ENCODE measurements at places on chromosomes 1 and 21. TPM values are rescaled to one million over a fixed set of nuclear protein-coding genes. Genes with fewer than 3 reads are reported as not detected.

VCAM1 gene
- polyA plus RNA-seq, result 0.92 TPM

FALEC gene
- not detected for polyA plus RNA-seq

FCRL6 gene
- not detected for polyA plus RNA-seq

ASCL5 gene
- not detected for polyA plus RNA-seq

ITLN2 gene
- not detected for polyA plus RNA-seq

PLA2G2A gene
- polyA plus RNA-seq, result 0.61 TPM

KRTAP21-2 gene
- polyA plus RNA-seq, result not detected

LRP8 gene
- 21.3 TPM for polyA plus RNA-seq

ENAH gene
- 153 TPM for polyA plus RNA-seq

OR2L13 gene
- not detected for polyA plus RNA-seq

SPATA21 gene
- polyA plus RNA-seq, result not detected

GRCh38 chr1:245067257-245067656 lies 87.5 kb upstream of the KIF26B start:
- no peak overlapping the region for H3K4me3 ChIP-seq
- H3K36me3 ChIP-seq, result no peaks in the 10 kb centered on the region
- no peaks in the 10 kb centered on the region for H3K4me1 ChIP-seq
- no peak overlapping the region for H3K27ac ChIP-seq
- peak; percentile 39 for DNase-seq
- no peaks in the 10 kb centered on the region for H3K27me3 ChIP-seq

DNA sequence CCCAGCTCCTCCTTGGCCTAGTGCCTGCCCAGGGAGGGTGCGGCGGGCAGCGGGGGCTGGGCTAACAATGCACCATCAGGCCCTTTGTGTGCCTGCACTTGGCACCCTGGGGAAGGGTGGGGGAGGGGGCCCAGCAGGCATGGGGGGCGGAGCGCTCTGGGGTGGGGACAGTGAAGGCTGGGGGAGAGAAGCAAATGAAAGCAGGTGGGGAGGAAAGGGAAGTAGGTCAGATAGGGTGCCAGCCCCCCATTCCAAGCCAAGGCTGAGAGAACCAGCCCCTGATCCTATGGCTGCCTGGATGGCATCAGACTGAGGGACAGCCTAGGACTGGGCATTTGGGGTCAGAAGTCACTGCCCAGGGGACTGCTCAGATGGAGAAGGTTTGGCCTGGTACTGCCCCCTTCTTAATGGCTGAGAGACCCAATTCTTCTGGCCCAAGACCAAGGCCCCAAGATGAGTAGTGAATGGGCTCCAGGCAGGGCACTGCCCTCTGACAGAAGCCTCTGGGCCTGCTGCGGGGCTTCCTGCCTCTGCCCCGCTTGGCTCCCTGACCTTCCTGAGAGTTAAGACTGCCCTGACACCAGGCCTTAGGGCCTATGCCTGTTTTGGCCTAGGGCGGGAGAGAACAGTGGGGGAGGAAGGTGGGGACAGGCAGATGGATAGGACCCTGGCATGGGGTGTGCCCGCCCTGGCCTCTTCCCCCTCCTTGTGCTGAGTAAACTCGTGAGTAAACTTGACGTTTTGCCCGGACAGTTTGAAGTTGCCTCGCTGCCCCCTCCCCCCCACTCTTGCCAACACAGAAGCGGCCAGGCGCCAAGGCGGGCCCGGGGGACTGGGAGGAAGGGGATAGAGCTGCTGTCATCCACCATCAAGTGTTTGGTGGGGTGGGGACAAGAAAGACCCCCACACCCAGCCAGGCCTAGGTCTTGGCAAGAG lies 2.7 kb downstream of the ZBTB7B start:
- no peaks in the 10 kb centered on the region for H3K27me3 ChIP-seq
- no peaks in the 10 kb centered on the region for H3K36me3 ChIP-seq
- H3K4me3 ChIP-seq, result no peak overlapping the region

- no peaks in the 10 kb centered on the region for H3K4me1 ChIP-seq
- H3K27me3 ChIP-seq, result no peaks in the 10 kb centered on the region
- H3K4me3 ChIP-seq, result no peak overlapping the region
- DNase-seq, result peak; percentile 35
- no peaks in the 10 kb centered on the region for H3K36me3 ChIP-seq
- no peak overlapping the region for H3K27ac ChIP-seq
Measured at GRCh38 chr1:177246710-177247580, 76.2 kb downstream of the BRINP2 start.

DNA sequence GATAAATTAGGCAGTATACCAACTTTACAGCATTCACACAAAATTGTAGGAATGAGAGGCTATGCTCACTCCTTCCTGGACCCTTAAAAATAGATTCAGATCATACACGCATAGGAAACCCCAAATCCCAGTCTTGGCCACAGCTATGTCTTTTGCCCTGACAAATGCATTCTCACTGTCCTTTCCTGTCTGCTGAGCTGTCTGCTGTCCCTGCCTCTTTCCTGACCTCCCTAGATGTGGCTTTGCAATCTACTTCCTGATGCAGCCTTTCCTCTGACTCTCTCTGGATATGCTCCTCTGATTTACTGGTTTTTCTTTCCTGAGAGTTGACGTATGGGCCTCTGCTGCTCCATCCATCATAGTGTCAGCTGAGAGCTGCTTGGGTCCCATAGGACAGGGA lies 59.8 kb upstream of the SLC35F3 start:
- DNase-seq, result peak; percentile 77
- no peaks in the 10 kb centered on the region for H3K36me3 ChIP-seq
- no peaks in the 10 kb centered on the region for H3K27me3 ChIP-seq
- no peaks in the 10 kb centered on the region for H3K4me1 ChIP-seq

DNA sequence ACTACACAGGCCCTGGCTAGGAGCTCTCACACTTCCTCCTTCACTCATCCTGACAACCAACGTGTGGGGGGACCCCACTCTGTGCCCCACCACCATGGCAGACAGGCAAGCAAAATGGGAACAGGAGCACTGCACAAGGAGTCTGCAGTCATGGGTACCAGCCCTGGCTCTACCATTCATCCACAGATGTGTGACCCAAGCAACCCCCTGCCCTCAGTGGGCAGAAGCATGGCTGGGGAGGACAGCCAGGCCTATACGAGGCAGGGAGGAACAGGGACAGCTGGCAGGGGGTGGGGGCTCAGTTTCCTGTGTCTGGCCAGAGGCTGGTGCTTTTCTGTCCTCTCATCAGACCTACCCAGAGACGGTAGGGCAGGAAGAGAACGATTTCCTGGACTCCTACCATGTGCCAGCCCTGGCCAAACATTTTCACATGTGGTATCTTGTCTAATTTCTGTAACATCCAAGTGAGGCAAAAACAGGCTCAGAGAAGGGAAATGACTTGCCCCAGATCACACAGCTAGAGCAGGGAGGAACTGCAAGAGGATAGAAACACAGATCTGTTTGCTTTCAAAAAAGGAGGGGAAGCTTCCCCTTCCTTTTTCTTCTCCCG lies 178.0 kb downstream of the HIVEP3 start:
- no peaks in the 10 kb centered on the region for H3K27me3 ChIP-seq
- H3K4me3 ChIP-seq, result no peak overlapping the region
- no peak overlapping the region for H3K27ac ChIP-seq
- no peaks in the 10 kb centered on the region for H3K36me3 ChIP-seq

DNA sequence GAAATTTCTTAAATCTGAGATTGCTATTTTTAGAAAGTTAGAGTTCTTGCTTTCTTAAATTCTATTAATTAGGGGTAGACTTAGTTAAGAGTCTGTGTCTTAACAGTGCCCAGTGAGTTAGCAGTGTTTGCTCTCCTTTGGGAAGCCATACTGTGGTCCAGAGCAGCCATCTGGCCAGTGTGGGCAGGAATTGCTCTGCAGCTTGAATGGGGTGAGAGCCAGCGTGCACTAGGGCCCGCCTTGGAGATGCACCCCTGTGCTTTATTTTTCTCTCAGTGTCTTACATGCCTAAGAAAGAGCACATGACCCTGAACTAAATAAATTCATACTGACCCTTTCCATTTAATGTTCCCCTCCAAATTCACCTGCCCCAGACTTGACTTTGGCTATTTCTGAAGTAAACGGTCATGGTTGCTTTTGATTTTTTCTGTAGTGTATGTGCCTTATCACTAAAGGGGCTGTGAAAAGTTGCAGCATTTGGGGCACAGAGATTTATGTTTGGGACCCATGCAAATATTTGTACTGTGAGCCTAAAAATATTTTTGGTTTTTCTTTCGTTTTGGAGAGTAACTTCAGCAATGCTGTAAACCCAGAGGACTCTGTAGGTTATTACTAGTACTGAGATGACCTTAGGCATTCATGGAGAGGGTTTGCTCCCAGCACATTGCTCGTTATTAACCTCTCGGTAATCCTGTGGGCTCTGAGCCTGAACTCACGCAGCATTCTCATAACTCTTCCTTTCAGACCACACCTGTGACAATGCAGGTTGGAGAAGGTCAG lies 21.3 kb upstream of the KCNQ4 start:
- H3K27me3 ChIP-seq, result no peaks in the 10 kb centered on the region
- no peak overlapping the region for H3K4me3 ChIP-seq
- H3K4me1 ChIP-seq, result no peaks in the 10 kb centered on the region
- H3K36me3 ChIP-seq, result peaks cover 9% of the 10 kb centered on the region
- H3K27ac ChIP-seq, result no peak overlapping the region

- H3K27ac ChIP-seq, result no peak overlapping the region
- H3K4me1 ChIP-seq, result no peaks in the 10 kb centered on the region
- no peaks in the 10 kb centered on the region for H3K27me3 ChIP-seq
- H3K4me3 ChIP-seq, result no peak overlapping the region
- DNase-seq, result no peak
Measured at GRCh38 chr1:27622828-27623227, 12.2 kb downstream of the FGR start.

- no peaks in the 10 kb centered on the region for H3K4me1 ChIP-seq
- no peak overlapping the region for H3K27ac ChIP-seq
- H3K27me3 ChIP-seq, result no peaks in the 10 kb centered on the region
- DNase-seq, result no peak
- no peaks in the 10 kb centered on the region for H3K36me3 ChIP-seq
- H3K4me3 ChIP-seq, result no peak overlapping the region
Measured at GRCh38 chr21:18771845-18772380, 368.3 kb upstream of the TMPRSS15 start.

DNA sequence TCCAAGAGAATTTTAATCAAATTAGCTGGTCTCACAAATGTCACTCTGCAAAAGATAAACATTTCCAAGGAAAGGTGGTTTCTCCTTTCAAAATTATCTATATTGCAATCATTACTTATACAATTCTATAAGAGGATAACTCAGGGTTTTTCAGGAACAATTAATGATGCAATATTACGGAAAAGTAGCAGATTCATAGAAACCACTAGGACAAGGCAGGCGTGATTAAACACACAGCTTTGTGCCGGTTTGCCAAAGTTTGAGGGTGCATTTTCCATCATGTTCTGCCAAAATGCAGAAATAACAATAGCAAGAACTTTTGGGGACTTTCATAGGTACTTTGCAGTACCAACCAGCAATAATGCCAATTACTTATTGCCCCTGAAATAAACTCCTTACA lies 605 bp downstream of the TNFRSF9 start:
- no peak for DNase-seq
- H3K4me3 ChIP-seq, result no peak overlapping the region
- H3K36me3 ChIP-seq, result no peaks in the 10 kb centered on the region
- H3K27ac ChIP-seq, result no peak overlapping the region

DNA sequence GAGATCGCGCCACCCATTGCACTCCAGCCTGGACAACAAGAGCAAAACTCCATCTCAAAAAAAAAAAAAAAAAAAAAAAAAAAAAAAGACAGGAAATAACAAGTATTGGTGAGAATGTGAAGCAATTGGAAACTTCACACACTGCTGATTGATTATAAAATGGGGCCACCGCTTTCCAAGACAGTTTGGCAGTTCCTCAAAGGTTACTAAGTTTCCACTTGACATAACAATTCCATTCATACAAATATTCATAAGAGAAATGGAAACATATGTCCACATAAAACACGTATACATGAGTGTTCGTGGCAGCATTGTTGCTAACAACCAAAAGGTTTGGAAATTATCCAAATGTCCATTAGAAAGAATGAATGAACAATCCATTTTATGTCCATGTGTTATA lies 26.3 kb downstream of the USP24 start:
- no peaks in the 10 kb centered on the region for H3K27me3 ChIP-seq
- DNase-seq, result no peak
- no peaks in the 10 kb centered on the region for H3K36me3 ChIP-seq
- no peak overlapping the region for H3K27ac ChIP-seq
- H3K4me1 ChIP-seq, result peaks cover 2% of the 10 kb centered on the region

- no peaks in the 10 kb centered on the region for H3K4me1 ChIP-seq
- no peak overlapping the region for H3K27ac ChIP-seq
- no peak overlapping the region for H3K4me3 ChIP-seq
- peak; percentile 39 for DNase-seq
Measured at GRCh38 chr1:80540596-80540995, 1260.1 kb upstream of the ADGRL2 start.

DNA sequence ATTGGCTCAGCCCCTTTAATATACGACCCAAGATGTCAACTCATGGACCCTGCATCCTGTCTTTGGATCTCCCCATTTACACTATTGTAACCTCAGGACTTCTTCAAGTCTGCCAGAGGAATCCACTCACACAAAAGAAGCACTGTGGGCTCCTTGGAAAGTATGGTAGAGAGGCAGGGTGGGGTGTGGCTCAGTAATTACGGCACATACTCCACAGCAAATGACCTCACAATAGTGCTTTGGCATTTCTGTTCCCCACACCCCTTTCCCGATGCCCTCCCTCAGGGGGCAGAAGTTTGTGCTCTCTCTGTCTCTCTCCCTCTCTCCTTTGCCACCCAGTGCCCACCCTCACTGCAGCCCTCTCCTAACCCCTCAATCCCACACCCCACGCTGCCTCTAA lies 27.8 kb upstream of the IFNAR2 start:
- no peak overlapping the region for H3K27ac ChIP-seq
- no peaks in the 10 kb centered on the region for H3K36me3 ChIP-seq
- H3K4me1 ChIP-seq, result peaks cover 3% of the 10 kb centered on the region
- no peaks in the 10 kb centered on the region for H3K27me3 ChIP-seq

DNA sequence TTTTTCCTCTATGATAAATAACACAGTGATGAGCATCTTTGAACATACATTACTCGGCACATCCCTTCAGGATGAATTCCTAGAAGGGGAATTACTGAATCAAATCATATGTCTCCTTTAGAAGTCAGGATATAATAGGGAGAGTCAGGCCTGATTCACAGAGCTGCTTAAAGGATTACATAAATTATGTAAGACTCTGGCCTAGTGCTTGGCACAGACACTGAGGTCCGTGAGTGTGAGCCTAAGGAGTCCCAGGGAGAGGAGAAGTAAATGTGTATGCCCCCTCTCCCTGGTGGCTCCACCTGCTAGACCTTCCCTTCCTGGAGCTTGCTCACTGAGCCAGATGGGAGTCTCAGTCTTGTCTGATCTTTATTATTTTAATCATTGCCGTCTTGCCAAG lies 8.6 kb upstream of the FOXE3 start:
- H3K4me3 ChIP-seq, result no peak overlapping the region
- H3K27ac ChIP-seq, result no peak overlapping the region
- DNase-seq, result no peak
- H3K27me3 ChIP-seq, result peaks cover 4% of the 10 kb centered on the region
- H3K4me1 ChIP-seq, result no peaks in the 10 kb centered on the region

DNA sequence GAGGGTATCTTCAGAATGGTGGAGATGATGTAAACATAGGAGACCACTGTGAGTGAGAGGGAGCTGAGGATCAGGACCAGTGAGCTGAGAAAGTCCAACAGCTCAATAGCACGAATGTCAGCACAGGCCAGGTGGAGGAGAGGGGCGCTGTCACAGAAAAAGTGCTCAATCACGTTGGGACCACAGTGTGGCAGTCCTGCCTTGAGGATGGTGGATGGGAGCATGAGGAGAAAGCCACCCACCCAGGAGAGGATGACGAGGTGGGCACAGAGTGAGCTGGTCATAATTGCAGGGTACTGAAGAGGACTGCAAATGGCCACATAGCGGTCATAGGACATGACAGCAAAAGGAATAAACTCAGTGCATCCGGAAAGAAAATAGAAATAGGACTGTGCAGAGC lies 8.1 kb downstream of the OR11L1 start:
- H3K4me1 ChIP-seq, result no peaks in the 10 kb centered on the region
- no peaks in the 10 kb centered on the region for H3K36me3 ChIP-seq
- no peak for DNase-seq
- H3K4me3 ChIP-seq, result no peak overlapping the region

Data from fibroblast of lung (primary cell).